ENCODE measurements at places on chromosomes 2 and 18.

DNA sequence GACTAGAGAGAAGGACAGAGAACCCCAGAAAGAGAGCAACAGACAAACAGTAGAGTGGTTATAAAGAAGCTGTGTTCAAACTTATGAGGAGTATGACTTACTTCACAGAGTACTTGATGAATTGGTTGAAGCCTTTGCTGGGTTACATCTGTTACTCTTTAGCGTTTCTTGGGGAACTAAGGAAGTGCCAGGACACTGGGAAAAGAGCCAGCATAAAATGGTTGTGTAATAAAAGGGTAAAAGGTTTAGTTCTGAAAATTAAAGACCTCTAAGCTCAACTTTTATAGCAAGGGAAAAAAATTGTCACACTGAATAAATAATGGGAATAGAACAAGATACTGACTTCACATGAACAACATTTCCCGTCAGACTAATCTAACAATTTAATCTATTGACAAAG, 17.0 kb upstream of the STAT4 start:
- DNase-seq = peak; percentile 53

DNA sequence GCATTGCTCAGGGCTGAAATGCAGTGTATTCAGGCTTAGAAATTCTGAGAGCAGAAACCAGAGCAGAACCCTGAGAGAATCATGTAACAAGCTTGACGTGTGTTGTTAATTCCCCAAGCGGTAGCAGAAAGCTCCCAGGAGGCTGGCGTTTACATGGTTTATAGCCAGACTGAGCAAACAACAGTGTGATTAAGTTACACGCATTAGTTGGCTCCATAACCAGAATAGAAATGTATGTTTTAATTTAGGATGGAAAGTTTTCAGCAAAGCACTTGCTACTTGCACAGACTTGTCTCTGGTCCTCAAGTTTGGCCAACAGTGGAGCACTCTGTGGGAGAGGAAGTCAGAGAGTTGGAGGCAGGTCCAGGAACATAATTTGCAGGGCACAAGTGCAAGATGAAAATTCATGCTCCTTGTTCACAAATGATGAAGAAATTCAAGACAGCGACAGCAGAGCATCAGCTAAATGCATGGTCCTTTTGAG, 69.3 kb downstream of the MAPK4 start:
- DNase-seq = no peak

DNA sequence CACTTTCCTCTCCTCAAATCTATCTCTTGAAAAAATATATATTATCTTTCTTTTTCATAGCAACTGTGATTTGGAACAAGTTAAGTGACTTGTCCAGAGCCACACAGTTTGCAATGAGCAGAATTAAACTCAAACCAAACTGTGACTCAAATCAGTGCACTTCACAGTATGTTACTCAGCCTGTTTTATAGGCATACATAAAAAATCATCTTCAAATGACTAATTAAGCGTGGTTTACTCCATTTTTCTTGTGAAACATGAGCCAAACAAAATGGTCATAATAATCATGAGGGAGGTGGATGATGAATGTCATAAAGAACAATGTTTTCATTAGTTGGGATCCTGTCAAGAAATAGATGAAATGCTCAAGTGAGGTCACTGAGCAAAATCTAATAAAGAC, 6.1 kb upstream of the CCDC178 start:
- no peak for DNase-seq

- DNase-seq = no peak
Observed at GRCh38 chr18:77320971-77321559, 71.4 kb downstream of the GALR1 start.

DNA sequence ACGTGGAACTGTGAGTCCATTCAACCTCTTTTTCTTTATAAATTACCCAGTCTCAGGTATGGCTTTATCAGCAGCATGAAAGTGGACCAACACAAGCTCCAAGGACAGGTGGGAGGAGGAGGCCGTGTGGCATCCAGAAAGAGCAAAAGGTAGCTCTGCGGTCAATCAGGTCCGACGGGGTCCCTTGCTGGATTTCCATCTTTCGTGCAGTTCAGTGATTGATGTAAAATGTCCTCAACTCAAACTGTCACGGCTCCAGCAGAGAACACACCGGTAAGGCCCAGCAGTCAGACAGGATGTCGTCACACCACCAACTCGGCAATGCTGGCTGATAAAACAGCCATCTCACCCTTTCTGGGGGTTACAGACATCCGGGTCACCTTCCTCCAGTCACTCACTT, 123.3 kb downstream of the PXDN start:
- DNase-seq = no peak

DNA sequence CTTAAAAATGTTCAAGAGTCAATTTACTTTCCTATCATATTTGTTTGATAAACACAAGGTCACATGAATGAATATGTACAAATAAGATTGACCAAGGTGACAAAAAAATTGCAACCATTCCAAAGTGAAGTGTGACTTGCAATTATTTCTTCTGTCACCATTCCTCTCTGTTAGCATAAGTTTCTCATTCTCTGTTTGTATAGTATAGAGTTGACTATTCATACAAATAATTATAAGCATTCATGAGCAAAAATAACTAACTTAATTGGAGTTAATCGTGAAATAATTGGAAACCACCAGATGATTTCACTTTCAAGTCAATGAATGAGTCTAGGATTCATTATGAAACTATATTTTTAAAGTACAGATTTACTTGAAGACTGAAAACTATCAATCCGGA, 42.1 kb downstream of the PGAP1 start:
- DNase-seq = no peak

- no peak for DNase-seq
Observed at GRCh38 chr2:196328088-196328680, 156.8 kb upstream of the STK17B start.

GRCh38 chr2:147792966-147793617, 51.7 kb upstream of the ACVR2A start:
- peak; percentile 58 for DNase-seq

DNA sequence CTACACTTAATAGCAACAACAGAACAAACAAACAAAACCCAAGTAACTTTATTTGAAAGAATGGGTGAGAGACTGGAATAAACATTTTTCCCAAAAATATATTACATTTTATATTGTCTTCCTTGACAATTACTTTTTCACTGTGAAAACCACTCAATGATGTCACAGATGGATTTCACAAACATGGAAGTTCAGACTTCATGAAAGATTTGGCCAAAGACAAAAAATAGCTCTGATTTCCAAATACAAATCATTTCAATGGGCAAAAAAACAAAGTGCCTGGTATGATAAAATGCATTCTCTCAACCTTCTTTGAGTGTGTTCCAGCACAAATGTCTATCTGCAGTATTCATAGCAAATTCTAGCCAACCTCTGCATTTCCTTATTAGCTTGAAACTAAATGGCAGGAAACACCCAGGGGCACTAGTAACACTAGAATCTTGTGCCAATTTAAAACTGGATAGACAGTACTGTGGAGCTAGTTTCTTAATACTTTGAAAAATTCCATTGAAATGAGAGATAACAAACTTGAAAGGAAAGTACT, 28.5 kb upstream of the NAPG start:
- peak; percentile 39 for DNase-seq

GRCh38 chr2:63926815-63927214, 85.1 kb downstream of the UGP2 start:
- DNase-seq = no peak

DNA sequence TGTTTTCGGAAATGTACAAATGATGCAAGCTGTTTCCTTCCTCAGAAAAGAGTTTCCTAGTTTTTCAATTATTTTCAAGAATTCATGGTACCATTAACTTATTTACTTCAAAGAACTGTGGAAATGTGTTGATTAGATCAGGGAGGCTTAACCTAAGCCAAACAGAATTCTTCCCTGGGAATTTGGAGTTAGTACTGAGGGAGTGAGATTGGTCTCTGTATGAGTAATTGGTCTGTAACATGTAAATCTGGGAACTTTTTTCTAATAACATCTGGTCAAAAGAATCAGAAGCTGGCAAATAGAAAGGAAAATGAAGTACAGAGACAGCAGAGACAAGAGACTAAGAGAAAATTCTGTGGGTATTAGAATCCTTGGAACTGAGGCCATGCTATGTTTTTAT, 145.8 kb downstream of the BABAM2 start:
- peak; percentile 13 for DNase-seq

DNA sequence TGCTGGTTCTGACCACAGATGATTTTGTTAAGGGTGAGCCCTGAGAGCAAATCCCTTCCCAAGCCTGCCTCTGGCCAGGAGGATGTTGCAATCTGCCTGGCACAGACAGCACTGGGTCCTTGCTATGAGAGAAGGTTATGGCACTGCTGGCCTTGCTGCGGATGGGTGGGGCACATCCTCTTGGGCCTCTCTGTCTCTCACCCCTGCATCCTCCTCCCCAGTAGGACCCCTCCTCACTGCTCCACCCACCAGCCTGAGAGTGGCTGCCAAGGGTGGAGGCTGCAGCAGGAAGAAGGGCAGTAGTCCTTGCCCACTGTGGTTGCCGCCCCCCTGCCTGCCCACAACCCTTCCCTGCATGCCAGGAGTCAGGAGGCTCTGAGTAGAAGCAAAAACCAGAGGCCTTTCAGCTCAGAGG, 180.9 kb downstream of the ZBTB7C start:
- peak; percentile 38 for DNase-seq

GRCh38 chr2:61157371-61158003, 4.5 kb upstream of the C2orf74 start:
- no peak for DNase-seq

- no peak for DNase-seq
Observed at GRCh38 chr2:112010751-112011150, 44.3 kb upstream of the TMEM87B start.

- DNase-seq = peak; percentile 71
Observed at GRCh38 chr2:189534854-189535832, 45.4 kb downstream of the SLC40A1 start.

DNA sequence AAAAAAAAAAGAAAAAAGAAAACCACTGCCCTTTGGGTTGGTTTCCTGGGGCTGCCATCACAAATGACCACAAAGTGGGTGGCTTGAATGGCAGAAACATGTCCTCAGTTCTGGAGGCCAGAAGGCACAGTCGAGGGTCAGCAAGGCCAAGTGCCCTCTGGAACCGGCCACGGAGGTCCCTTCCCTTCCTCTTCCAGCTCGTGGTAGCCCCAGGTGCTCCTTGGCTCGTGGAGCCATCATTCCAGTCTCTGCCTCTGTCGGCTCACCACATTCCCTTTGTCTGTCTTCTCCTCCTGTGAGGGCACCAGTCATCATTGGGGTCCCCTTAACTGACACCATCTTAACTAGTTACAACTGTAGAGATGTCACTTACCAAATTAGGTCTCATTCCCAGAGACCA, 8.5 kb upstream of the NFATC1 start:
- DNase-seq = no peak

- no peak for DNase-seq
Observed at GRCh38 chr2:232515639-232516038, 4.5 kb upstream of the PRSS56 start.

GRCh38 chr2:149346272-149346671, 15.9 kb downstream of the LYPD6 start:
- DNase-seq = no peak

- no peak for DNase-seq
Observed at GRCh38 chr2:9644603-9645002, 13.8 kb upstream of the YWHAQ start.

DNA sequence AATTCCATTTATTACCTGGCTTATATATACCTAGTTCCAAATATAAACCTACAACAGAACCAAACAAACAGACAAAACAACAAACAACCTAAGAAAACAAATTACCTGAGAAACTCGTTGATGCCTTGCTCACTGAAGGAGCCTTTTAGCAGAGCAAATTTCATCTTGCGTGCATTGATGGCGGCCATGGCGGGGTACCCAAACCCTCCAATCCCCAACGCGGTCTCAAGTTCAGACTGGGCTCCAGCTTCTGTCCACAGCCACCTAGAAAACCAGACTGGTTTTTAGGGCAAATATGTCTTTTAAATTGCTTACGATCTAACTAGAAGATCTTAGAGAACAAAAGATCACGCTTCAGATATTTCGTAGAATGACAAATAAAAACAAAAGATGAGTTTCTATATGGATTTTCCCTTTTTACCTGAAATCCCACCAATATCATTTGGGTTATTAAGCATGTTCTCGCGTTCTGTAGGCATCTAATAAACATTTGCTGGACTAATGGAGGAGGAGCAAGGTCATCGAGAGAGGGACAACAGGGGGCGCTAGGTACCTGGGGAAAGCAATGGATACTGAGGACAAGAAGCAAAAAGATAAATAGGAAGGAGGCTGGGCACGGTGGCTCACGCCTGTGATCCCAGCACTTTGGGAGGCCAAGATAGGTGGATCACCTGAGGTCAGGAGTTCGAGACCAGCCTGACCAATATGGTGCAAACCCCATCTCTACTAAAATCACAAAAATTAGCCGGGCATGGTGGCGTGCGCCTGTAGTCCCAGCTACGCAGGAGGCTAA, 25.2 kb downstream of the PDIA6 start:
- DNase-seq = no peak

DNA sequence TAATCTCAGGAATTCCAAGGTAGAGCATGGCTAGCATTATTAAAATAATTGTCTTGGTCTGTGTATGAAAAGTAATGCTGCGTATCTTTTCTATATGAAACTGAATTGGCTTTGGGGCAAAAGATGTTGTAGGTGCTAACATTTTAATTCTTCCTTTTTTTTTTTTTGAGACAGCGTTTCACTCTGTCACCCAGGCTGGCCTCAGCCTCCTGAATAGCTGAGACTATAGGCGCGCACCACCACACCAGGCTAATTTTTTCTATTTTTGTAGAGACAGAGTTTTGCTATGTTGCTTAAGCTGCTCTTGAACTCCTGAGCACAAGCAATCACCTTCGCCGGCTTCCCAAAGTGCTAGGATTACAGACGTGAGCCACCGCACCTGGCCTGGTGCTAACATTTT, 172.6 kb upstream of the STON1 start:
- DNase-seq = no peak

GRCh38 chr2:98726205-98726604, 4.7 kb downstream of the MGAT4A start:
- DNase-seq = no peak

- peak; percentile 66 for DNase-seq
Observed at GRCh38 chr2:57720728-57721627, 325.6 kb upstream of the VRK2 start.

DNA sequence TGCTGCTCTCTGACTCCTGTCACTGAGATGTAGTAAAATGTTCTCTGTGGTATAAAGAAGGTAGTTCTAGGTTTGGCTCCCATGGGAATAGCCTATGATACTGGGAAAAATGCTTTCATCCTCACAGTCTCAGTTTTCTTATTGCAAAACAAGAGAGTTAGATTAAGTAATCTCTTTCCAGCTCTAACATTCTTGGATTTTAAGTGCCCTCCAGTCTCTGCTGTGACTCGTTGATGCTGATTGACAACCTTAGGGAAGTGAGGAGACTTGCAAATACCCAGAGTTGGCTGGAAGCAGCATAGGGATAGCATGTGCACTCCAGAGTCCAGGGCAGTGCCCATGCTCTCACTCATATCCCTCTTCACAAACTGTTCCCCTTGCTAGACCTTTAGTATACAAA, 534.9 kb downstream of the SLC4A3 start:
- no peak for DNase-seq

GRCh38 chr18:37385846-37386778, 179.5 kb downstream of the CELF4 start:
- peak; percentile 37 for DNase-seq
